Naive thymus-derived CD4-positive, alpha-beta T cell (primary cell): ENCODE measurements at places on chromosomes 5 and 9. TPM values are rescaled to one million over a fixed set of nuclear protein-coding genes. Genes with fewer than 3 reads are reported as not detected.

DNA sequence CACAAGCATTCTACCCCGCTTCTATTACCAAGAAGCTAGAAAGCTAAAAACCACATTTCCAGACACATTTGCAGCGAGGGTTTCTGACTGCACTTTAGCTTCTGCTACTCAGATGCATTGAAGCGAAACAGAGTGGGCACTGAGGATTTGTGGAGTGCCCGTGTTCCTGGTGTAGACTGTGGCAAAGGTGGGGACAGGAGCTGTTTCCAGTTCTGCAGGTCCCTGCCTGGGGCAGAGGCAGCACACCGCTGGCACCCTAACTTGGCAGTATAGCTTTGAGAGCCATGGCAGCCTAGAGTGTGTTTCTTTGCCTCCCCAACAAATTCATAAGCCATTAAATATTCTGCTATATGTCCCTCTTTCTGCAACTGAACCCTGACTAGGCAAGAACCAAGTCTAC is 108.6 kb upstream of the SPOCK1 start:
- no peak overlapping the region for H3K4me3 ChIP-seq
- H3K4me1 ChIP-seq: no peaks in the 10 kb centered on the region
- H3K27ac ChIP-seq: no peak overlapping the region
- no peaks in the 10 kb centered on the region for H3K36me3 ChIP-seq
- DNase-seq: no peak

DNA sequence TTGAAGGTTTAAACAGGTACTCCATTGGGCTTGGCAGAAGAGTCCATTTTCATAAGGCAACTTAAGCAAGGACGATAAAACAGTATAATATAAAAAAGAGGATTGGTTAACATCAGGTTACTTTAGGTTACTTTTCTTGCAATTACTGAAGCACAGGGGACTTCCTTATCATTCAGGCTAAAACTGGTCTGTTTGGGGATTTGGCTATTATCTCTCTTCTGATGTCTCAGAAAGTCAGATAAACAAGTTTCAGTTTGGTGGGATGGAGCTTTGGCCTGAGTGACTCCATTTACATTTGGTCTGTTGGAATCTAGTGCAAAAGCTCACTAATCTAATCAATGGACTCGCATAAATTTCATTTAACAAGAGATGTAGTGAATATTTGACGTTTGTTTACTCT is 8.0 kb downstream of the GAPT start:
- H3K27ac ChIP-seq: no peak overlapping the region
- H3K4me1 ChIP-seq: no peaks in the 10 kb centered on the region
- no peaks in the 10 kb centered on the region for H3K36me3 ChIP-seq
- DNase-seq: no peak
- H3K4me3 ChIP-seq: no peak overlapping the region

GRCh38 chr5:172015346-172015745 is 8.9 kb upstream of the FBXW11 start:
- no peaks in the 10 kb centered on the region for H3K4me1 ChIP-seq
- no peak for DNase-seq
- no peak overlapping the region for H3K27ac ChIP-seq
- H3K36me3 ChIP-seq: no peaks in the 10 kb centered on the region

GRCh38 chr5:132310141-132310834 is 16.1 kb downstream of the SLC22A4 start:
- no peak overlapping the region for H3K4me3 ChIP-seq
- no peak overlapping the region for H3K27ac ChIP-seq
- H3K27me3 ChIP-seq: no peaks in the 10 kb centered on the region
- H3K4me1 ChIP-seq: no peaks in the 10 kb centered on the region

GRCh38 chr9:34333836-34334235 is 4.5 kb downstream of the NUDT2 start:
- no peak overlapping the region for H3K27ac ChIP-seq
- H3K27me3 ChIP-seq: no peaks in the 10 kb centered on the region
- DNase-seq: no peak
- H3K36me3 ChIP-seq: peaks cover 4% of the 10 kb centered on the region
- no peaks in the 10 kb centered on the region for H3K4me1 ChIP-seq

The SPARC gene
- not detected for polyA plus RNA-seq

The GPR21 gene
- not detected for polyA plus RNA-seq
